Suprapubic skin (tissue), 4 donors: ENCODE measurements at places on chromosomes 13 and 19.

GRCh38 chr19:2609389-2610116 lies 92.9 kb downstream of the GNG7 start:
- DNase-seq, result no peak

DNA sequence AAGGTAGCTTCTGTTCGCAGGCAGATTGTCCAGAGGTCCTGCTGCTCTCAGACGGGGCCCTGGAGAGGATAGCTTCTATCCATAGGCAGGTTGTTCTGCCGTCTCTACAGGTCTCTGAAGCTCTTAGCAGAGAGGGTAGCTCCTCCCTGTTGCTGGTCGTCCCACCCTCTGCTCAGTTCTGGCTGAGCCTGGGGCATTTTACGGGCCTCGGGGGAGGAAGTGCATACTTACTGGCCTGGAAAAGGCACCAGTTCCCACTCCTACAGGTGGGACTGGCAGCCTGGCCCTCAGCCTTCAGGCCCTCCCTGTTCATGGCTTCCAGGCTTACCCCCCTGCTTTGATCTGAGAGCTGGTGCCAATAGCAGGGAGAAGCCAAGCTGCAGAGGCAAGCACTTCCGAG lies 42.3 kb downstream of the USPL1 start:
- no peak for DNase-seq

- no peak for DNase-seq
These were observed 3.3 kb downstream of the OR10H1 start for GRCh38 chr19:15812060-15812722.

GRCh38 chr13:35930665-35931631 lies 200.2 kb downstream of the DCLK1 start:
- DNase-seq, result no peak

DNA sequence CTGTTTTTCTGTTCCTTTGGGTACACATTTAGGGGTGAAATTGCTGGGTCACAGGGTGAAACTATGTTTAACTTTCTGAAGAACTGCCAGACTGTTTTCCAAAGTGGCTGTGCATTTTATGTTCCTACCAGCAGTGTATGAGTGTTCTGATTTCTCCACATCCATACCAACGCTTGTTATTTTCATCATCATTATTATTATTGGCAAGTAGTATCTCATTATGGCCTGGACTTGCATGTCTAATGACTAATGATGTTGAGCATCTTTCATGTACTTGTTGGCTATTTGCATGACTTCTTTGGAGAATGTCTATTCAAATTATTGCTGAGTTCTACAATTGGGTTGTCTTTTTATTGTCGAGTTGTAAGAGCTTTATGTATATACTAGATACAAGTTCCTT lies 321.8 kb upstream of the HTR2A start:
- no peak for DNase-seq

DNA sequence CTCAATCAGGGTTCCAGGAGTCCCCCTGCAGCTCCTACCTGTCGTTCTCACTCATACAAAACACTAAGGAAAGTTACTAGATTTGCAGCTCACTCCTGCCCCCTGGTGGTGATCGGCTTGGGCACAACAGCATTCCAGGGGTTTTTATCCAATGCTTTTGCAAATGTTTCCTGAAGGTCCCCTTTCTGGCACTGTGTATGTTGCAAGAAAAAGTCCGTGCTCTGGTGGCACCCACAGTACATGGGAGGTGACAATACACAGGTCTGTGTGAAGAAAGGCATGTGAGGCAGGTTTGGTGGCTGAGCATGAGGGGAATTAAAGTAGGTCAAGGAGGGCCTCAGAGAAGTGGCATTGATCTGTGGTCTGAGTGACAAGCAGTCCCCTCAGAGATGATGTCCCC lies 8.6 kb upstream of the TYK2 start:
- DNase-seq, result peak; percentile 94

DNA sequence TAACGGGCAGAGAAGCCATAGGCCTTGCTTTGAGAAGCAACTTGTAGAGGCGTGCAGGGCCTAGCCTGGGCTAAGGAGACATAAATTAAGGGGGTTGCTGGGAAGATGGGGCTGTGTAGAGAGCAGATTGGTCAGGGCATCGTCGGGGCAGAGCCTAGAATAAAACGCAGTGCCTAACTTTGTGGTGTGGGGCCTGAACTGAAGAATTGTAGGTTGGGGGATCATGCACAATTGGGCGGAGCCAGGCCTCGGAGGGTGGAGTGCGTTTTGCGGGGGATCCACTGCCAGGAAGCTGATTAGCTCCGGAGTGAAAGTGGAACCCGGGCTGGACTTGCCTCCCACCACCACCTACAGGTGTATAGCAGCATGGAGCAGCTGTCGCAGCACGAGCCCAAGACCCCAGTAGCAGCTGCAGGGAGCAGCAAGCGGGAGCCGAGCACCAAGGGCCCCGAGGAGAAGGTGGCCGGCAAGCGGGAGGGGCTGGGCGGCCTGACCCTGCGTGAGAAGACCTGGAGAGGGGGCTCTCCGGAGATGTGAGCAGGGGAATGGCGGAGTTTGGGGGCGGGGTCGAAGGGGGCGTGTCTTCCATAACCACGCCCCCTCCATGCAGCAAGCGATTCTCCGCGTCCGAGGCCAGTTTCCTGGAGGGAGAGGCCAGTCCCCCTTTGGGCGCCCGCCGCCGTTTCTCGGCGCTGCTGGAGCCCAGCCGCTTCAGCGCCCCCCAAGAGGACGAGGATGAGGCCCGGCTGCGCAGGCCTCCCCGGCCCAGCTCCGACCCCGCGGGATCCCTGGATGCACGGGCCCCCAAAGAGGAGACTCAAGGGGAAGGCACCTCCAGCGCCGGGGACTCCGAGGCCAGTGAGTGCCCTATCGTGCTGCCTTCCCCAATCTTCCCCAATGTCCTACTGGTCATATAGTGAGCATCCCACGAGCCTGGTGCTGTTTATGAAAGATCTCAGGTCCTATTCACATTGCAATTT lies 13.8 kb downstream of the DNASE2 start:
- peak; percentile 75 for DNase-seq

GRCh38 chr19:16470911-16471811 lies 609 bp downstream of the EPS15L1 start:
- DNase-seq, result no peak

DNA sequence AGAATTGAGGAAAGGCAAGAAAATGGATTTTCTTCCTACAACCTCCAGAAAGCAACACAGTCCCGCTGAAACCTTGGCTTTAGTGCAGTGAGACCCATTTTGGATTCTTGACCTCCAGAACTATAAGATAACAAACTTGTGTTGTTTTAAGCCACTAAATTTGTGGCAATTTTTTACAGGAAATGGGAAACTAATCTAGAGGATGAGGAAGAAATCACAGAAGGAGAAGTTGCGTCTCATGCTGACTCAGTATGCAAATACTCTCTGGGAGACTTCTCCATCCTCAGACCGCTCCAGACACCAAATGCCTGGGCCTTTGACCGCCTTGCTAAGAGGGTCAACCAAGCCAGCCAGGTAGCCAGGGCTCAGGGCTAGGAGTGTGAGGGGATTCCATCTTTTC lies 13.1 kb upstream of the CEACAM16 start:
- no peak for DNase-seq

DNA sequence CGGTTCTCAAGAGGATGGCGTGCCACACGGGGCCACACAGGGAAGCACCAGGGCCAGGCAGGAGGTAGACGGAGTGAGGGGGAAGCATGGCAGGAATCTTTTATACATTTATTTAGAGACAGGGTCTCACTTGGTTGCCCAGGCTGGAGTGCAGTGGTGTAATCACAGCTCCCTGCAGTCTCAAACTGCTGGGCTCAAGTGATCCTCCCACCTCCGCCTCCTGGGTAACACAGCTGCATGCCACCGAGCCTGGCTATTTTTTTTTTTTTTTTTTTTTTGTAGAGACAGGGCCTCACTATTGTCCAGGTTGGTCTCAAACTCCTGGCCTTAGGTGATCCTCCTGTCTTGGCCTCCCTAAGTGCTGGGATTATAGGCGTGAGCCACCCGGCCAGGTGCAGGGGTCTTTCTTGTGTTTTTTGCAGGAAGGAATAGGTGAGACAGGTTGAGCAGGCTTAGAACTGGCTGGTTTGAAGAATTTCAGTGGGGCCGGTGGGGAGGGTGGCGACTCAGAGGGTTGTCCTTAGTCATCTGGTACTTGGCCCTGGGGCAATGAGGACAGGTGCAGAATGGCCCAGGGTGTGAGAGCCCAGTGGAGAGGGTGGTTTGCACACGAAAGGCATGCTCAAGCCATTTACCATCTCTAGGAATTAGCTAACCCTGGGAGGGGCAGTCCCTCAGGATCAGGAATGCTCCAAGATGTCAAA lies 7.6 kb downstream of the SSC5D start:
- no peak for DNase-seq

- DNase-seq, result no peak
These were observed at the start of gene ZBTB7A for GRCh38 chr19:4066682-4067395. TSS of gene ZBTB7A (minus strand) at chr19:4066899. CDS start at chr19:4055232, 11,667 bp downstream.

DNA sequence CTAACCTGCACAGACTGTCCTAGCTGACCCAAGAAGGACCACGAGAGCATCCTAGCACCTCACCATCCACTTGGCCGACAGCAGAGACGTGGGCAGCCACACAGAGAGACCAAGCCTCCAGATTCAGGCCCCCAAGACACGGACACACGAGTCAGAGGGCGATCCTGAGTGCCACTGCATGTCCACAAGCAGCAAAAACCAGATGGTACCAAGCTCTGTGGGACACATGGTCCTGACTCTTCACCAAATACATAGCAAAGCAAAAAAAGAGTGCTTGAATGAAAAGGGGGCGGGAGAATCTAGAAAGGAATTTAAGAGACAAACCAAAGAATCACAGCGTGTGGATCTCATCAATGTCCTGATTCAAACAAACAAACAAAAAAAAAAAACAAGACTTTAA lies 45.2 kb downstream of the MLLT1 start:
- DNase-seq, result no peak
